ENCODE measurements at places on chromosomes 4 and X.

GRCh38 chrX:118216087-118216486 is 99.5 kb upstream of the KLHL13 start:
- DNase-seq = no peak

- DNase-seq = peak; percentile 51
Measured at GRCh38 chr4:5045097-5045496, 6.2 kb upstream of the STK32B start.

- DNase-seq = no peak
Measured at GRCh38 chr4:54373718-54374210, 144.7 kb downstream of the PDGFRA start.

GRCh38 chr4:3679851-3680311 is 86.3 kb upstream of the ADRA2C start:
- peak; percentile 14 for DNase-seq

DNA sequence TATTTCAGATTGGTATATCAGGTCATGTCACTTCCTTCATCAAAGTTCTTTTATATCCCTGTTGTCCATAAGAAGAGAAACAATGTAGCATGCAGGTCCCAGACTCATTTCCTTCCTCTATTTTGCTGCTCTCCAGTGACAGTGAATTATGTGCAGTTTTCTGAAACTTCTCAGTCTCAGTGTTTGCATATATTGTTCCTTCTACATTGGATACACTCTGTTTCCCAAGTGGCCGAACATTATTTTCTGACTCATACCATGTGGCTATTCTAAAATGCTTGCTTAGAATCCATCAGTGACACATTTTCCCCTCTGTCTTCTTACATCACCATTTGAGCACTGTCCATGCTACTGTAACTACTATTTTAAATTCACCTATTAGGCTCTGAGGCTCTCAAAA is 305.7 kb downstream of the PDHA2 start:
- DNase-seq = no peak

- DNase-seq = no peak
Measured at GRCh38 chr4:123856689-123857545, 460.3 kb downstream of the SPRY1 start.

DNA sequence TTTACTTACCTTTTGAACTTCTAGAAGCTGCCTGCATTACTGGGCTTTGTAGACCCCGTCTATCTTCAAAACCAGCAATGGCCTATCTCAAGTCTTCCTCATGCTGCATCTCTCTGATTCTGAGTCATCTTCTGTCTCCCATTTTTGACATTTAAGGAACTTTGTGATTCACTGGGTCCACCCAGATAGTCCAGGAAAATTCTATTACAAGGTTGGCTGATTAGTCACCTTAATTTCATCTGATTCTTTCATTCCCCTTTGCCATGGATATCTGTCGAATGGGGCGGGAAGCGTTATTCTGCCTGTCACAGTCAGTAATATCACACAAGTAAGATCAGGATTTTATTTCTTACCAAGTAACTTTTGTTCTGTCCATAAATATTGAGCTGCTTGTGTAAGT is 618.0 kb downstream of the CCSER1 start:
- no peak for DNase-seq

- no peak for DNase-seq
Measured at GRCh38 chr4:2595952-2596552, 59.6 kb downstream of the FAM193A start.

DNA sequence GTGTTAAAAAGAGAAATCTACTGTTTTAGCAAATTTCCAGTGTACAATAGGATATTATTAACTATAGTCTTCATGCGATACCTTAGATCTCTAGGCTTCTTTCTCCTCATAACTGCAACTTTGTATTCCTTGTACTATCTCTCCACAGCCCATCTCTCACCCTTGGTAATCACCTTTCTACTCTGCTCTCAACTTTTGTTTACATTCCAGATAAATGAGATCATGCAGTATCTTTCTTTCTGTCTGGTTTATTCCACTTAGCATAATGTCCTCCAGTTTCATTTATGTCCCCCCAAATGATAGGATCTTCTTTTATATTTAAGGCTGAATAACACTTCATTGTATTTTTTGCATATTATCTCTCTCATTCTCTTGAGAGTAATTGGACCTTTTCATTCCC is 165.5 kb downstream of the HS3ST1 start:
- no peak for DNase-seq
